ENCODE measurements at places on chromosomes 2 and 18. TPM values are rescaled to one million over a fixed set of nuclear protein-coding genes. Genes with fewer than 3 reads are reported as not detected.

GRCh38 chr2:149312039-149312438 lies 18.3 kb upstream of the LYPD6 start:
- no peak for DNase-seq

DNA sequence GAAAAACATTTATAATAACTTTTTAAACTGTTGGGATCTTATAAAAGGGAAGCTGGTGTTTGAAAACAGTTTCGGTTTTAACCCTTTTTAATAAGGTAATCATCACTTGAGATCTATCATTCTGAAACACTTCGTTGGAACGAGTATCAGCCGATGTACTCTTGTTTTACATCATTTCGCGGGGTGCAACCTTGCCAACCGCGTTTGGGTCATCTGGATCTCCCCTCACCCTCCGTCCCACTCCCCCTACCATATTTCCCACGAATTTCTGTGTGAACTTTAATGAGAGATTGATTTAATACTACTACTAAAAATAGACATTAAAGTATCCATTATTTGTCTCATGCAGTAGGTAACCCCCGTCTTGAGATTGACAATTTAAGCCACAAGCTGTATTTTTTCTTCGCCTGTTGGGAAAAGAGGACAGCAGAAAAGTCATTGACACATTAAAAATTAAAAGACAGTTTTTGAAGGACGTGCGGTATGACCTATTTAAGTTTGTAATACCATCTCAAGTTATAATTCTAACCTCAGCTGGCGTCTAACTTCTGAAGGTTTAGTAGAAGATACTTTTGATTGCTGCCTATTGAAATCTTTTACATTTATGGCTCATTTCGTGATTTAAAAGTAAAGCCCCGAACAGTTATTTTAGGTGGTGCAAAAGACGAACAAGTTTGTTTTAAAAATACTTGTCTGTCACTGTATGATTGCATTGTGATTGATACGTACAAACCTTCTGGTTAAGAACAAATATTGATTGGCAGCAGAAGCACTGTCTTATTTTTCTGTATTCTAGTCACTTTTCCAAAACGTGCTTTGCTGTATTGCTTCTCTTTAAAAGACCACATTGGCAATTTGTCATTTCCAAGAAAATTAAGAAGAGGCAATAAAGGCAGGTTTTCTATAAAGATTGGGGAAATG lies 1.5 kb downstream of the CREB1 start:
- DNase-seq = peak; percentile 34

GRCh38 chr2:1750933-1751766 lies 6.8 kb upstream of the PXDN start:
- DNase-seq = peak; percentile 80

DNA sequence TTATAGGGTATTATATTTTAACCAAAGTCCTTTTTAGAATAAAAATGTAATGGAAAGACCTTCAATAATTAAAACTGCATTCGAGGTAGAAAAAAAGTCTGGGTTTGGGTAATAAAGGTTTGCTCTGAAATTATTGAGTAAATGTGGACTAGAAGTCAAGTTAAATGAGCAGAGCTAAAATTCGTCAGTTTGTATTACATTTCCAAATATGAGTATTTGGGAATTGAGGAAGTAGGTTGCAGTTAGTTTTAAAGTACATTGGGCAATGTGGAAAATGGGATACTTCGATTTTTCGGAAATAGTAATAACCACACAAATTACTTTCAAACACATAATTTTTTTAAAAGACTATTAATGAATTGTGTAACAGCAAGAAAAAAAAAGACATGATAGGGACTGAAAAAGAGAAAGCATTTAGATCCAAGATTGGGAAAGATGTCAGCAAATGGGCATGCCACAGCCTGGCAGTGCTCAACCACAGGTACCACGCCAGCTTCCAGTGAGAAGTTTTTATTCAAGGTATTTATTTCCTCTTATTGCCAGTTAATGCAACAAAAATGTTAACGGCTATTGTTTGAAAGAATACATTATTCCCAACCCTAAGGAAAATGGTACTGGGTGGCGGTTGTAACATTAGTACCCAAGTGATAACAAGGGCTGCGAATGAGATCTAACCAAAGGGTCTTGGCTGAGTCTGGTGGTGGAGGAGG lies 50.0 kb downstream of the TTC39C start:
- no peak for DNase-seq

DNA sequence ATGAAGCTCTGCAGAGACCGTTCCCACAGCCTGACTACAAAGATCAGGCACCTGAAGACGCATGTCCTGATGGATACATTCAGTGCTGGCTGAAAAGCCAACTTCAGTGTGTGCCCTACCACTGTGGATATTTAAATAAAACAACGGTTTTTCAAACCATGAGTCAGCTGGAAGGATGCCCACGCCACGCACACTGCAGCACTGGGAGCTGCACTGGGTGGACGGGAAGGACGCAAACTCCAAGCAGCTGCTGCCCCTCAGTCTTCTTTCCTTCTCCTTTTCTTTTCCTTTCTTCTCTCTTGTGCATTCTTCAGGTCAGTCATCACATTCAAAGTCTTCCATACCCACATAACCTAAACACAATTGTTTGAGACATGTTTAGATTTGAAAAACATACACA lies 7.9 kb downstream of the TMEM18 start:
- DNase-seq = peak; percentile 32

DNA sequence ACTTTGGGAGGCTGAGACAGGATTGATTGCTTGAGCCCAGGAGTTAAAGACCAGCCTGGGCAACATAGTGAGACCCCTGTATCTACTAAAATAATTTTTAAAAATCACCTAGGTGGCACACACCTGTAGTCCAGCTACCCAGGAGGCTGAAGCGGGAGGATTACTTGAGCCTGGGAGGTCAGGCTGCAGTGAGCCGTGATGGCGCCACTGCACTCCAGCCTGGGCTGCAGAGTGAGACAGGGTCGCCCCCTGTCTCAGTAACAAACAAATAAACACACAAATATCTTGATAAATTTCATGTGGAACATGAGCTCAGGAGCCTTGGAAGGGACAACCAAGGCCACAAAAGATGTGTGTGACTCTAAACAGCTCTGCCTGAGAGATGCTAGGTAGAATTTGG lies 11.7 kb upstream of the ANKRD53 start:
- DNase-seq = no peak

DNA sequence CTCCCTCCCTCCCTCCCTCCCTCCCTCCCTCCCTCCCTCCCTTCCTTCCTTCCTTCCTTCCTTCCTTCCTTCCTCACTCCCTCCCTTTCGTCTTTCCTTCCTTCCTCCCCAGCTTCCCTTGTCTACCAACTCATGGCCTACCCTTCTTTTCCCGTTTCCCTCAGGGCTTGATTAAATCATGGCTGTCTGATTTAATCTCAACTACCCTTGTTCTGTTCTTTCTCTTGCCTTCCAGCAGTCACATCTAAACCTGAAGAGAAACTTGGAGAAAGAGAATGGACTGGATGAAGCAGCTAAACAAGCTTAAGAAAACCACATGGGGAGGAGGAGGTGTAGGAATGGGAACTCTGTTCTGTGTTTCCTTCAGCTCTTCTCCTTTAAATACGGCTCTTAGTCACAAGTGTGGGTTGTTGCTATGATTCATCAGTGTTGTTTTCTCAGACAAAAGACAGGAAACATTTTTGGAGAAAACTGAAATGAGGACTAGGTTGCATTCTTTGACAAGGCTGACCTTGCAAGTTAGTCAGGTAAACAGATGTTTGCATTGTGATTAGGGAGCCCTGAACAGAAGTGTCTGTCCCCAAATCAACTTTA lies 177.9 kb downstream of the LRRTM1 start:
- no peak for DNase-seq

DNA sequence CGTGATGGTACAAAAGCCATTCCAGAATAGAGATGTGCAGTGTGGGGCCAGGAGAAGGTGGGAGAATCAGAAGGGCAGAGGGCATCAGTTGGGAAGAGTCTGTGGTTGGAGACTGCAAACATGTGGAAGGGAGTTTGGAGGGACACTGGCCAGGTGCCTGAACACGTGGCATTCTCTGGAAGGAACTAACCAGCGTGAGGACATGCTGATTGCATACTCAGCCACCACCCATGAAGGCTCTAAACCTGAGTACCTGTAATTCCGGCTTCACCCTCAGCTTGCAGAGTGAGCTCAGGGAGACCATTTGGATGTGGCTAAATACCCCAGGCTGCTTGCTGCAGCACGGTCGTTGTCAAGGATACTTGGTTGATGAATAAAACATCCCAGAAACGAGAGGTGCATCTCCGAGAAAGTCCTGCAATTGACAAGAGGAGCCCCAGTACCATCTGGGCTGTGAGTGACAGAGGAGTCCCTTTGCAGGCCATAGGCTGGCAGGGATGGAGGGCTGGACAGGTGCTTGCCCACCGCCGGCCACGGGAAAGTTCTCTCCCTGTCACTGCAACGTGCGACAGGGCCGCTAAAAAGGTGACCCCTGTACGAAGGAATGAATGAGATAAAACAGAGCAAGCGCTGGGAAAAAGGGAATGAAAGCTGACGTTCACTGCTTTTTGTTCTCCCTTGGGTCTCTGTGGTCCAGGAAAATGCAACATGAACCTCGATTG lies 5.0 kb downstream of the ACKR3 start:
- DNase-seq = no peak

GRCh38 chr2:86140969-86141392 lies 34.9 kb downstream of the PTCD3 start:
- no peak for DNase-seq

ADGRF3 gene
- total RNA-seq = 0.12 TPM

AGXT gene
- total RNA-seq = not detected

BCL2 gene
- total RNA-seq = not detected

RFTN2 gene
- total RNA-seq = 0.10 TPM

VWA3B gene
- total RNA-seq = not detected
